ENCODE measurements at places on chromosomes 3 and 15.
A peak's percentile ranks its signal among the peaks of the same experiment; 100 is the strongest.

- peak; percentile 56 for DNase-seq
These were observed 461 bp downstream of the COPB2 start for GRCh38 chr3:139388821-139389551.

DNA sequence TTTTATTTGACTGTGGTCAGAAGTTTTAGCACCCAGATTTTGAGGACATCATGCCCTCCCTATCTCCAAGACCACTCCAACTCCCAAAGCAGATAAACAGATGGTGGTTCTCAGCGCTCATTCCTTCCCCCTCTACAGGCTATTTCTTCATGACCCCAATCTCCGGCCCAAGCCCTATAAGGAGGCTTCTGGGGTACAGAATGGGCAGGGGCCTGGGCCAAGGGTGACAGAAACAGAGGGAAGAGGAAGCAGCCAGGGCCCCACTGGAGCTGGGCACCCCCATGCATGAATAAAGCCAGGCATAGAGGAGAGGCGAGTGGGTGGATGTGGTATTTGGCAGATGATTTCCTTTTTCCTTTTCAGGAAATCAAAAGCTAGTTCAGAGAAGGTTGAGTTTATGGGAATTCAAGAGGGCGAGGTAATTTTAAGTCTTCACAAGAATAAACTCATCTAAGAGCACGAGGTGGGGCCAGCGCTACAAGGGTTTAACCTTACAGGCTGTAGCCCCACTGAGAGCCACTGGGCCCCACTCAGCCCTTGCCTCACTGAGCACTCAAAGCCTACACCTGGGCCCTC lies 104.8 kb upstream of the HERC1 start:
- peak; percentile 76 for DNase-seq

DNA sequence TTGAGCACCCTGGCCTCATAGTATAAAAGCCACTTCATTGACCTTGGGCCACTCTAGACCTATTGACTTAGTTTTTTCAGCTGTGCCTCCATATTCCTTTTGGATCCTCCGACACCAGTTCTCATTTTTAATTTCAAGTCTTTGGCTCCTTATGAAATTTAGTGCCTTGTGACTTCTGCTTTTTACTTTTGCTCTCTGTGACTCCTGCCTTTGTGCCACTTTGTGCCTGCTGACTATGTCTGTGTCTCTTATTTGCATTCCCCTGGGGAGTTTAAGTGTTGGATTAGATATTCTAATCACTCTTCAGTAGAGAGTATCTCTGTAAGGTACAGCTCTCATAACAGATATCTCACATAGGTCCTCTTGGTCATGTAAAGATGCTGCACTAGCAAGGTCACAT lies 39.6 kb upstream of the GPR149 start:
- DNase-seq = no peak

DNA sequence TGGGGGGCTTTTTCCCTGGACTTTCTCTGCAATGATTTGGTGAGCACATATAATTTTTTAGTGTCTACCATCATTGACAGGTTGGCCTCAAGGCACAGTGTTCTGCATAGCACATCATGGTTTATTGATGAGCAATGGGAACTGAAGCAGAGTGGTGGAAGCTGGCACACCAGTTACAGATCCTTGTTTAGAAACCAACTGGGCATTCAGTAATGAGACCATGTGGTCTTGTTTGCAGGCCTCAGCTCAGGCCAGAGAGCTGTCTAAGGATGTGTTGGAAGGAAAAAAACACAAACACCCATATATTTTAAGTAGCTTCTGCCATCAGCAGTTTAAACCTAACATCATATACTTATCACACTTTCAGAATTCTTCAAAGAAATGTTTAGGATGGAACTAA lies 610.6 kb downstream of the ROBO1 start:
- no peak for DNase-seq

DNA sequence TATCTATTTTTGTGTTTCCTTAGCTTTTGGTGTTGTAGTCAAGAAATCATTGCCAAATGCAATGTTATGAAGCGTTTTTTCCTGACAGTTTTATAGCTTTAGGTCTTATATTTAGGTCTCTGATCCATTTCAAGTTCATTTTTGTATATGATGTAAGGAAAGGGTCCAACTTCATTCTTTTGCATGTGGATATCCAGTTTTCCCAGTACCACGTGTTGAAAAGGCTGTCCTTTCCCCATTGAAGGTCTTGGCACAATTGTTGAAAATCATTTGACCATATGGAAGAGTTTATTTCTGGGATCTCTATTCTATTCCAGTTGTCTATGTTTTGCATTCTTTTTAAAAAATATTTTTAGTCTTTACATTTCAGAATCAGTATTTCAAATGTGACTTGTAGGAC lies 14.6 kb upstream of the SNRPN start:
- DNase-seq = no peak

- peak; percentile 42 for DNase-seq
These were observed 20.0 kb upstream of the CMTM7 start for GRCh38 chr3:32371461-32372212.

All from hematopoietic multipotent progenitor cell treated with erythropoietin and hydrocortisone succinate and interleukin-3 and kit ligand, for 6 days (in vitro differentiated cells).